ENCODE measurements at places on chromosomes 11 and 22.

- DNase-seq, result no peak
Measured at GRCh38 chr22:47727641-47728040, 965.2 kb downstream of the TBC1D22A start.

DNA sequence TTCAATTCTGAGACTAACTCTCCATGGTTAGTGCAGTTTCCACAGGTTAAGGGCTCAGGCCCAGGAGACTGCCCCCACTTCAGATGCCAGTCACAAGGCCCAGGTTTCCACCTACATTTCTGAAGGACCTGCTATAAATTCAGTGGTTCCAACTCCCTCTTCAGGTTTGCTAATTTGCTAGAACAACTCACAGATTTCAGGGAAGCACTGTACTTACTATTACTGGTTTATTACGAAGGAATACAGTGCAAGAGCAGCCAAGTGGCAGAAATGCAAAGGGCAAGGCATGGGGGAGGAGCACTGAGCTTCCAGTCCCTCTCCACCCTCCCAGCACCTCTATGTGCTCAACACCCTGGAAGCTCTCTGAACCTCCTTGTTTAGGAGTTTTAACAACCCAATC is 39.3 kb upstream of the SPON1 start:
- DNase-seq, result no peak

DNA sequence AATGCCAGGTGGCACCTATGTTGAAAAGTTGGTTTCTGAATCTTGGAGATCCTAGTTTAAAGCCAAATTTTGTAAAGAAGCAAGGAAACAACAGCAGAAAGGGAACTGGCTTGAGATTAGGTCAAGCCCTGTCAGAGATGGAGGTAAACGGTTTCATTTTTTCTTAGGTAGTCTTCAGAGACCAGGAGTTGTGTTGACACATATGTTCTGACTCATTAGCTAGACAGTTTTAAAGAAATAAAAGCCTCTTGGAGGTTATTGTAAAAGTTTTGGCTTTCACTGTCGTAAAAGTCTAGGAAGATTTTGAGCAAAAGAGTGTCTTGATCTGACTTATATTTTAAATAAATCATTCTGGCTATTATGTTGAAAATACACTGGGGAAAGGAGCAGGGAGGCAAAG is 151.5 kb upstream of the CTSC start:
- no peak for DNase-seq

GRCh38 chr11:114192841-114193389 is 103.3 kb upstream of the NNMT start:
- no peak for DNase-seq

GRCh38 chr11:131923309-131923708 is 552.9 kb downstream of the NTM start:
- no peak for DNase-seq

Data from ecto neural progenitor cell (in vitro differentiated cells).